Panc1 (cell line): ENCODE measurements at places on chromosomes 1 and 21.

DNA sequence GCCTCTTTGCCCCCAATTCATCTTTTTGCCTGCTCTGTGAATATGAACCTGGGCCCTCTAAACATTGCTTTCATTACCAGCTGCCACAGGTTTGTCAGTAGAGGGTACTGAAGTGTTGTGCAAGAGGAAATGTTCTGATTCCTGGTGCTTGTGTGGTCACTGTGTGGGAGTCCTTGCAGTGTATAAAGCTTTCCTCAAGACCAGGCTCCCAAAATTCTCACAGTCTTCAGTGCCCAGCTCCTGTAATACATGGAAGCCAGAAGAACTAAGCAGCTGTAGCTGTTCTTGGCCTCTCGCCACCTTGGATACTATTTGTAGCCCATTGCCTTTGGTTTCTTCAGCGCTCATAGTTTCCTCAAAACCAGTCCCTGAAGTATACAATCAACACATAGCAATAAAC, 1046.2 kb downstream of the BRINP3 start:
- no peak for DNase-seq

DNA sequence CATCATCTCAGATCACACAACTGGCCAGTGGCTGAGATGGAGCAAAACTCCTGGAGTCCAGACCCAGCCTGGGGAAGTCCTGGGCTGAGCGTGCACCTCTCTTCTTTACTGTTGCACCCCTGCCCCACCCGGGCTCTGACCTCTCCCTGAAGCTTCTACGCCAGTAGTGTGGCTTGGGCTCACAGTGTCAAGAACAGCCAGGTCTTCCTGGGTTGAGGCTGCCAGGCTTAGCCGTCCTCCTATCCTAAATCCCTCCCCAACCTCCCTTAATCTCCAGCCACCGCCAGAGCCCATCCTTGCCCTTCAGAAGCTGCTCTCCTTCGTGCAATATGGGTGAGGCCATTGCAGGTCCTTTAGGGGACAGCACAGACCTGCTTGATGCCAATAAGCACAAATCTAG, 399.2 kb upstream of the VAMP3 start:
- no peak for DNase-seq

DNA sequence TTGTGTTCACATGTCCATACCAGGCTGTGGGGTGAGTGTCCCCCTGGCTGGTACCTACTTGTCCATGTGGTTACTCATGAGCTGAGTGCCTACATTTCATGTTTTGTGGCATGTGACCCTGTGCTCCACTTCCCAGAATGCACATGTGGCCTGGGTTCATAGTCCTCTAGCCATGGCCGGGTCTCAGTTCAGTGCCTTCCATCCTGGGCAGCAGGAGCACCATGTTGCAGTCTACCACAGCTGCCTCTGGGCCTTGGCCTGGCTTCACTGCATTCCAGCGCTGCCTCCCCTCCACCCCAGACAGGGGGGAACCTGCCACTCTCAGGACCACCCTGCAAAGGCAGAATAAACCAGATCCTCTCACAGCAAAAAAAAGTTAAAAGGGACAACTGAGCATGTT, 5.5 kb downstream of the CEPT1 start:
- DNase-seq: no peak

GRCh38 chr1:228445843-228446650, 29.4 kb upstream of the TRIM17 start:
- no peak for DNase-seq

GRCh38 chr1:233512538-233512937, 101.4 kb upstream of the KCNK1 start:
- no peak for DNase-seq

DNA sequence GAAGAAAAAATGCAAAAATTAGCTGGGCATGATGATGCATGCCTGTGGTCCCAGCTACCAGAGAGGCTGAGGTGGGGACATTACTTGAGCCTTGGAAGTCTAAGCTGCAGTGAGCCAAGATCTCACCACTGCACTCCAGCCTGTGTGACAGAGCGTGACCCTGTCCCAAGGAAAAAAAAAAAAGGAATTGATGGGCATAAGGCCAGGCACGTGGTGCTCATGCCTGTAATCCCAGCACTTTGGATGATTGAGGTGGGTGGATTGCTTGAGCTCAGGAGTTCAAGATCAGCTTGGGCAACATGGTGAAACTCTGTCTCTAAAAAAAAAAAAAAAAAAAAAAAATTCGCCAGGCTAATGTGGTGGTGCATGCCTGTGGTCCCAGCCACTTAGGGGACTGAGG, 55.8 kb upstream of the ATP2B4 start:
- DNase-seq: no peak

DNA sequence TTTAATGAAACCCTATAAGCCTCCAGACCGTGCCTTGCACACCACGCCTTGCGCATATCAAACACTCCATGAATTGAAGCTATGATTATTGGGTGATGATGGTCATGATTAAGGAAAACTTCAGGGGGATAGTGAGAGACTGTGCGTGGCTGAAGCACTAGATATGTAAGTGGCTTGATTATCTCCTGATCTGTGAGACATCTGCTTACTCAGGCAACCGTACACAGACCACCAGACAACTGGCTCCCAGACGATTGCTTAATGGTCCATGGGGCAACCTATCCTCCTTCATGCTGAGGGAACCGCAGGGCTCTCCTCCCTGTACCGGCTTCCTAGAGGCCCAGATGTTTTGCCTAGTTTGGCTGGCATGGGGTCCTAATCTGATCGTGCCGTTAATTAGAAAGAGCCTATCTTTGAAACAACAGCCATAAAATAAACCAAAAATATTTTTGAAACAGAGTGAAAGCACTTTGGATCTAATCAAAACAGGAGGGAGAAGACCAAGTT, 51.6 kb downstream of the IRF2BP2 start:
- no peak for DNase-seq

GRCh38 chr1:68175621-68176398, 56.5 kb downstream of the WLS start:
- no peak for DNase-seq

GRCh38 chr1:59057211-59057694, 239.6 kb upstream of the FGGY start:
- DNase-seq: no peak

GRCh38 chr1:147648933-147649332, 21.4 kb downstream of the ACP6 start:
- no peak for DNase-seq

- DNase-seq: no peak
Measured at GRCh38 chr1:186772228-186772627, 56.5 kb upstream of the PLA2G4A start.

GRCh38 chr1:19676438-19676922, 11.8 kb downstream of the HTR6 start:
- no peak for DNase-seq

DNA sequence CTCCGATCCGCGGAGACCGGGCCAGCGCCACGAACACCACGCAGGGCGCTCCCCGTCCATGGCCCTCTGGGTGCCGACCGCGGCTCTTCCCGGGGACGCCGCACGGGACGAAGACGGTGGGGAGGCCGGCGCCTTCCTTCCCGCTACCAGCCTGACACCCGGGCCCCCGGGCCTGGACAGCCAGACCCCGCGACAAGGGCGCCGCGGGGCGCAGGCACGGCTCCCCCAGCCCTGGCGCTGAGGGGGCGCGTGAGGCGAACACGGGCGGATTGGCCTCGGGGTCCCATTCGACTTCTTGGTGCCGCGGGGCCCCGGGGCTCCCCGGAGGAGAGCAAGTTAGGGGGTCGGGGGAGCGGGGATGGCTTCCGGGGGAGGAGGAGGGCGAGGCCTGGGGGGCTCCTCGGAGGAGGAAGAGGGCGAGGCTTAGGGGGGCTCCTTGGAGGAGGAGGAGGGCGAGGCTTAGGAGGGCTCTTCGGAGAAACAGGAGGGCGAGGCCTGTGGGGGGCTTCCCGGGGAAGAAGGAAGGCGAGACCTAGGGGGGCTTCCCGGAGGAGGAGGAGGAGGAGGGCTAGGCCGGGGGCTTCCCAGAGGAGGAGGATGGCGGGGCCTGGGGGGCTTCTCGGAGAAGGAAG, 537 bp upstream of the KLHL17 start:
- no peak for DNase-seq

DNA sequence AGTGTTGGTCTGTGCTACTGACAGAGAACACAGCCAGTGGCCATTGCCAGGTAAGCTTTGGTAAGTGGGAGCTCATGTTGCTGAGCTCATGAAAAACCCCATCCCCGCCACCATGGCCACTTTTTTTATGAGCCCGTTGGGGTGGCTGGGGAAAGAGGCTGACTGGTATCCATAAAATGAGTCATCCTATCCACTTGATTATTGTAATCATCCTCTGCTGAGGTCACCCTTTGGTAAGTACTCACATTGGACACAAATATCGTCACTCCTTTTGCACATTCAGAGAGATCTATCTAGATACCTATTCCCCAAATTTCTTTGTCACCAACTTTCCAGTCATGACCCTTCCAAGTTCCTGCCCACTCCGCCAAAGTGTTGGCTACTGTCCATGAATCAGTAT, 22.0 kb downstream of the SLAMF7 start:
- DNase-seq: no peak

DNA sequence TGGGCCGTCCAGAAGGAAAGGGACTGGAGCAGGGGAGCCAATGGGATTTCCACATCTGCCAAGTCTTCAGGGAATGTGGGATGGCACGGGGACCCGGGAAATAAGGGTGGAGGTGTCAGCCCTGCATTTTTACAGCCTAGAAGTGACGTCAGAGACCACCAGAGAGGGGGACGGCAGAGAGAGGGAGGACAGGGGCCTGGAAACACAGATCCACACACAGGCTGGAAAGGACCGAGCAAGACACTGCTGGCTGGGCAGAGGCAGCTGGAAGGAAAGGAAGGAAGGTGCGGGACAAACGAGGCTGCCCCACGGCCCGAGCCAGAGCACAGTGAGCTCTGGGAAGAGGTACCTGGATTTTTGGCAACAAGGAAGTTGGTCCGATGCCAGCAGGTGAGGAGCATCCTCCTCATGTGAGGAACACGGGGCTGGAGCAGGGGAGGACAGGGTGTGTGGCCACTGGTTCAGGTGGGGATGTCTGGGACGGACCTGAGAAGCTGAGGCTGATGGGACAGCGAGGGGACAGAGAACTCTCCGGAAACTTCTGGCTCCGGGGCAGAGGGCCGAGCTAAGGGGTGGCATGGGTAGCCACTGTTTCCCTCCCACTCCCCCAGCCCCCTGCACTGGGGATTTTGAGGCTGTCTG, 138.3 kb downstream of the PGBD5 start:
- no peak for DNase-seq

GRCh38 chr1:245946905-245947304, 560.2 kb downstream of the SMYD3 start:
- DNase-seq: no peak

GRCh38 chr1:240967070-240967724, 355.2 kb upstream of the GREM2 start:
- DNase-seq: no peak

- DNase-seq: no peak
Measured at GRCh38 chr1:185645162-185645640, 89.0 kb upstream of the HMCN1 start.

DNA sequence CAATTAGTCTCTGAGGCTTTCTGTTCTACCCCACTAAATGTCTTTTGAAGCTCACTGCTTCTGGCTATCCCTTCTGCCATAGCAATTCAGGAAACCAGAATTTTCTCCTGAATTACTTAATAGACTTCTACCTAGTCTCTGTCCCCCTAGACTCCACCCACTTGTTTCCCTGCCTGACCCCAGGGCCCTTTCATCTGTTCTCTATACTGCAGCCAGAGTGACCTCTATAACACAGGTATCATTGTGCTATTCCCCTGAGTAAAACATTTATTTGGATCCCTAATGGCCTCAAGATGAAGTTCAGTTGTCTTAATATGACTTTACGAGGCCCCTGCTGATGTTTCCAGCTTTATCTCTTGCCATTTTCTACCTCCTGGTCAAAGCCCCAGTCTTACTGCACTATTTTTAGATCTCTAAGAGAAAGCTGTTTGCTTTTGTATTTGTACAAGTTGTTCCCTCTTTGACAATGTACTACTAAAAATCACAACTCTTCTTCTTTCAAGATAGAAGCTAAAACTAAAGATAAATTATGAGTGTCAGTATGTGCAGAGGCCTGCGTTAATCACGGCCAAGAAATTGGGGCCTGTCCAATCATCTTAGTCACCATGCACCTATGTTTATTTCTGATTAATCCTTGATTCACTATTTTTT, 54.5 kb downstream of the ATP1B1 start:
- DNase-seq: no peak

DNA sequence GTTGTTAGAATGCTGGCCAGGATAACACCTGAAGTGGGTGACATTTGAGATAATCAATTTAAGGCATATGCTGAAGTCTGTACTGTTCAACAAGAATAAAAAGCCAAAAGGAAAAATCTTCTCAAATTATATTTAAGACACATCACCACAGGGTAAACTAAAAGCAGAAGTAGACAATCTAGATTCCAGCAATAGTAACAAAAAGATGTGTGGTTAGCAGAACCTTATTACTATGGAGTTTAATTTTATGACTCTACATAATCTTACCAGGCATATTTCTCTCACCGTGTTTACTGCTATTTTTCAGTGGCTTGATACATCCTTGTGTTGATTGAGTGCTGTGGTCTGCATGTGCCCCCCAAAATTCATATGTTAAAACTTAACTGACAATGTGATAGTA, 300.4 kb upstream of the ZP4 start:
- no peak for DNase-seq

- DNase-seq: no peak
Measured at GRCh38 chr1:242525360-242525722, 844 bp upstream of the PLD5 start.

DNA sequence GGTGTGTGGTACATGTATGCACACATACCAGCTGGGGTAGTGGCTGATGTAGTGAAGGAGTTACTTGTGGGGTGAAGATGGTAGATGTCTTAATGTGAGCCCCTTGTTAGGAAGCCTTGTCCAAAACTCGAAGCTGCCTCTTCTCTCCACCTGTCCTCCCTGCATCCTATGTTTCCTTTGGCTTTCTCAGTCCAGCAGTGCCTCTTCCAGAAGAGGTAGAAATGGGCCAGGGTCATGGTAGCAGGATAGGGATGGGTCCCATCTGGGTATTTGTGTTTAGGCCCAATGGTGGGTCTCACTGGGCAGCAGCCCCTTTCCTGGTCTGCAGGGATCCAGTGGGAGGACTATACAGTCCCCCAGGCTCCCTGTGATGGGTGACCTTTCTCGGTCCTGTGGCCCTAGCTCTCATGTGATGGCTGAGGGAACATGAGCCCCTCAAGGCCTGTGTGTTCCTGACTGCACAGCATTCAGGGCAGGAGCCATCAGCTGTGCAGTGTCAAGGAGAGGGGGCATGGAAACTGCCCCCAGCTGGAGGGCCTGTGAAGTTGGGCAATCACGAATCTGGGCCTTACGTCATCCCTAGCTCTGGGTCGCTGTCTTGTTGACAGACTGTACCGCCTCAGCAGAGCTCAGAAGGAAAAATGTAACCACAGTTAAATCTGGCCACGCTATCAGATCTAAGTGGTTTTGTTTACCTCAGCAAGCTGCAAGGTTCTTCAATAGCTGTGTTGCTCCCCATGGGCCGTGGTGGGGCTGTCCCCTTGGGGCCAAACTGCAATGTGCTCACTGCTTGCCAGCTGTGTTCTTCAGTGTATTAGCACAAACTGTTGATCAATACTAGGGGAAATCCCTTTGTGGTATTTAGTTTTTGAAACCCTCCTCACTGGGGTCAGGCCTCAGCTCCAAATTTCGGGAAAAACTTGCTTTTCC, 82.7 kb downstream of the NOS1AP start:
- no peak for DNase-seq

GRCh38 chr1:226706684-226707083, 32.4 kb downstream of the ITPKB start:
- no peak for DNase-seq

- DNase-seq: no peak
Measured at GRCh38 chr1:44460107-44460882, 55.2 kb downstream of the RNF220 start.
